ENCODE measurements at places on chromosomes 16 and 17. TPM values are rescaled to one million over a fixed set of nuclear protein-coding genes. Genes with fewer than 3 reads are reported as not detected.
A peak's percentile ranks its signal among the peaks of the same experiment; 100 is the strongest.

DNA sequence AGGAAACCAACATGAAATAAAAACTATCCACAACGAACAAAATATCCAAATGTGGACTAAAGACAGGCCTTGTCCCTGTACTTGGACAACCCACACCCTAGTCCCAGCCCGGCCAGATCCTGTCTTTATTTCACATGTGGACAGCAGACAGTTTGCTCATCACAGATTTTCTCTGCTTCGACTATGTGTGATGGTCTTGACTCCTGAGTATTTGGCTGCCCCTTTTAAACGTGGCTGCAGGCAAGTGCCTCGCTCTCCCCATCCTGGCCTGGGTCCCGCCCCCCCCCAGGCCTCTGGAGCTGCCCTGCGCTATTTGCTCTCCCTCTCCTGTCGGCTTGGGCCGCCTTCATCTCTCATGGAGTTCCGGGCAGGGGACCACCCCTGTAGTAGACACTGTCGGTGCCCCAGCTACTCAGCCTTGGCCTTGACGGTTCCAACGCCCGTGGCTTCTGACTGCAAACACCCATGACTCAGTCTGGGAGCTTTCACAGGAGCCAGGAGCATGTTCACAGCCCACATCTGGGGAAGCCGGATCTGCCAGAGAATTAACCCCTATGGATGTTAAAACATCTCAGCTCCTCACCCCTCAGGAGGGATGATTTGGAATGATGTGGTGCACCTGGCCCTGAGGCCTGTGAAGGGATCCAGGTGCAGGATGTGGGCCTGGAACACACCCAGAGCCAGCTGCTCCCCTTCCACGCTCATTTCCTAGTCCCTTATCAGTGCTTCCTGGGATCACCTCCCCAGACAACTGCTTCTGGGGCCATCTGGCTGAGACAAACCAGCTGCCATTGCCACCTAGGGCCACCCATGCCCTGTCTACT is 229.7 kb upstream of the RPL38 start:
- DNase-seq: no peak

DNA sequence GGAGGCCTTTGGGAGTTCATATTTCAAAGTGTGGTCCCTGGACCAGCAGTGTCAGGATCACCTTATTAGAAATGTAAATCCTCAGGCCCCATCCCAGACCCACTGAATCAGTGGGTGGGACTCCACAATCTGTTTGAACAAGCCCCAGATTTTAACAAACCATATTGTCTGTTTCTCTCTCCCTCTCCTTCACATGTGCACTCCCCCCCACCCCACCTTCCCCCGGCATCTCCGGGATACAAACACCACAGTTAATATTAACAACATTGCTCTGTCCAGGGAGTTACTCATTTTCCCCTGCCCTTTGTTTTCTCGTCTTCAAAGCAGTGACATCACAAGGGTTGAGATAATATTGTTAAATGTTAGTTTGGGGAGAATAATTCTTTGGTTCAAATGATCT is 127.3 kb downstream of the KATNIP start:
- peak; percentile 59 for DNase-seq

GRCh38 chr17:78714534-78714933 is 67.5 kb downstream of the CYTH1 start:
- DNase-seq: no peak

GRCh38 chr17:39125143-39125875 is 26.1 kb downstream of the PLXDC1 start:
- no peak for DNase-seq

DNA sequence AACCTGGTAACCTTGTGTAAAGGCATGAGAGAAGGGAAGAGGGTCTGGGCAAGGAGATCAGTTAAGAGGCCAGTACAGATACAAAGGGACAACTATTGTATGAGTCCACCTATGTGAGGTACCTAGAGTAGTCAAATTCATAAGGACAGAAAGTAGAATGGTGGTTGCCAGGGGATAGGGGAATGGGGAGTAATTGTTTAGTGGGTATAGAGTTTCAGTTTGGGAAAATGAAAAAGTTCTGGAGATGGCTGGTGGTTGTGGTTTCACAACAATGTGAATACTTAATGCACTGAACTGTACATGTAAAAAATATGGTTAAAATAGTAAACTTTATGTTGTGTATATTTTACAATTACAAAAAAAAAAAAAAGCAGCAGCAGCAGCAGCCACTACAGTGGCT is 49.4 kb downstream of the SNTB2 start:
- DNase-seq: no peak

GRCh38 chr17:40158438-40159013 is 18.2 kb downstream of the CASC3 start:
- DNase-seq: no peak

RGS11 gene
- total RNA-seq: under 0.01 TPM

CACNG5 gene
- total RNA-seq: not detected

CCL2 gene
- 126 TPM for total RNA-seq
